Bronchus fibroblast of lung (primary cell): ENCODE measurements at places on chromosomes 16 and 17. TPM values are rescaled to one million over a fixed set of nuclear protein-coding genes. Genes with fewer than 3 reads are reported as not detected.

CPSF4L gene
- not detected in 2 replicates for total RNA-seq

PRRT2 gene
- total RNA-seq: 0.67 and 0.89 TPM in 2 replicates

KRT33B gene
- total RNA-seq: not detected in 2 replicates

TNP2 gene
- total RNA-seq: not detected in 2 replicates

IGF2BP1 gene
- 9.7 and 10.3 TPM in 2 replicates for total RNA-seq

CA7 gene
- total RNA-seq: not detected in 2 replicates

EEF2K gene
- 17.4 and 17.5 TPM in 2 replicates for total RNA-seq

VMO1 gene
- 0.50 TPM in 1 of 2 replicates, not detected in the other for total RNA-seq

KCTD19 gene
- not detected in 2 replicates for total RNA-seq

CCDC200 gene
- not detected in 2 replicates for total RNA-seq

CTRL gene
- total RNA-seq: 1.0 and 1.3 TPM in 2 replicates

WSCD1 gene
- 3.3 and 4.5 TPM in 2 replicates for total RNA-seq

CIITA gene
- total RNA-seq: under 0.01 and 0.30 TPM in 2 replicates

ENPP7 gene
- total RNA-seq: not detected in 2 replicates

NUDT21 gene
- 52.3 and 58.8 TPM in 2 replicates for total RNA-seq

EVI2B gene
- total RNA-seq: 0.15 and 0.50 TPM in 2 replicates

PIRT gene
- total RNA-seq: not detected in 2 replicates

DNAH9 gene
- not detected in 2 replicates for total RNA-seq

TVP23A gene
- total RNA-seq: under 0.01 TPM in 1 of 2 replicates, not detected in the other

PERCC1 gene
- not detected in 2 replicates for total RNA-seq

CACNA1H gene
- 0.34 and 0.59 TPM in 2 replicates for total RNA-seq

KATNB1 gene
- total RNA-seq: 30.3 and 33.1 TPM in 2 replicates

CHMP1A gene
- total RNA-seq: 76.0 and 87.0 TPM in 2 replicates

KRT34 gene
- 0.89 and 1.0 TPM in 2 replicates for total RNA-seq

SLC9A5 gene
- total RNA-seq: 0.89 and 1.3 TPM in 2 replicates

MPDU1 gene
- total RNA-seq: 243 and 251 TPM in 2 replicates

TBX2 gene
- total RNA-seq: 88.9 and 89.6 TPM in 2 replicates

PPP1R27 gene
- total RNA-seq: not detected in 2 replicates

PDE6G gene
- 1.3 and 2.2 TPM in 2 replicates for total RNA-seq

SULT1A4 gene
- total RNA-seq: 2.2 and 2.4 TPM in 2 replicates

SP6 gene
- total RNA-seq: 0.15 and 0.34 TPM in 2 replicates

TEX14 gene
- total RNA-seq: not detected in 2 replicates
